ENCODE measurements at places on chromosomes 4 and X. TPM values are rescaled to one million over a fixed set of nuclear protein-coding genes. Genes with fewer than 3 reads are reported as not detected.
A peak's percentile ranks its signal among the peaks of the same experiment; 100 is the strongest.

Gene PIR
- total RNA-seq, result 3.1 TPM

Gene ZC4H2
- 9.1 TPM for total RNA-seq

Gene ADH1B
- total RNA-seq, result not detected

- no peak overlapping the region for H3K4me3 ChIP-seq
- H3K27me3 ChIP-seq, result no peaks in the 10 kb centered on the region
- H3K36me3 ChIP-seq, result no peaks in the 10 kb centered on the region
- no peak for DNase-seq
These were observed 37.7 kb downstream of the SLC25A5 start for GRCh38 chrX:119505945-119506344.

- H3K27me3 ChIP-seq, result no peaks in the 10 kb centered on the region
- H3K36me3 ChIP-seq, result no peaks in the 10 kb centered on the region
- H3K4me1 ChIP-seq, result no peaks in the 10 kb centered on the region
- no peak overlapping the region for H3K27ac ChIP-seq
- no peak overlapping the region for H3K4me3 ChIP-seq
These were observed 5.8 kb downstream of the DGAT2L6 start for GRCh38 chrX:70183091-70183490.

DNA sequence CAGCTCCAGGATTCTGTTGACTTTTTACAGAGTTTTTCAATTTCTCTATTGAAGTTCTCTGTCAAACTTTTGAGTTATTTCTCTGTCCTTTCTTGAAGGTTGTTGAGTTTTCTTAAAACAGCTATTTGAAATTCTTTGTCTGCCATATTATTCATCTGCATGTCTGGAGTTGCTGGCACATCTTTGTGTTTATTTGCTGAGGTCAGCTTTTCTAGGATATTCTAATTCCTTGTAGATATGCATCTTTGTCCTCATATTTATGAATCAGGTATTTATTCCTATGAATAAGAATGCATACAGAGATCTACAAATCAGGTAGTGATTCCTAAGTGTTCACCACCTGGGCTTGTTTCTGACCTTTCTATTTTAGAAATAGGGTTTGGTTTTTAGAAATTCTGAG lies 546.4 kb downstream of the RAPGEF2 start:
- no peak for DNase-seq
- no peak overlapping the region for H3K27ac ChIP-seq
- H3K36me3 ChIP-seq, result no peaks in the 10 kb centered on the region
- no peaks in the 10 kb centered on the region for H3K4me1 ChIP-seq
- no peaks in the 10 kb centered on the region for H3K27me3 ChIP-seq

DNA sequence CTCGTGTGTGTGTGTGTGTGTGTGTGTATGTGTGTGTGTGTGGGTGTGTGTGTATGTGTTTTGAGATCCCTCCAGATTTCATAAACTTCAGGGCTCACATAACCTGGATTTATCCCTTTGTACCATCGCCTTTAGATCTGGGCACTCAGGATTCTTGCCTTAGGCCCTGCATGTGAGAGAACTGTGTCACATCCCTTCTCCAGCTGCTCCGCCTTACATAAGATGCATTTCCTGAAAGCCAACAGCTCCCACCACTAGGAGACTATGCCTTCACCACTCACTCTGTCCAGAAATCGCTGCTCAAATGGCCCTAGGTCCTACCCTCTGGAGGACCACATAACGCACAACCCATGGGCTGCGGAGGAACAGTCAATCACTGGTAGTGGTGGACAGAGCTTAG lies 348.8 kb downstream of the CCSER1 start:
- no peaks in the 10 kb centered on the region for H3K36me3 ChIP-seq
- H3K27ac ChIP-seq, result no peak overlapping the region
- no peak overlapping the region for H3K4me3 ChIP-seq
- H3K27me3 ChIP-seq, result no peaks in the 10 kb centered on the region

- H3K4me3 ChIP-seq, result no peak overlapping the region
- H3K27ac ChIP-seq, result no peak overlapping the region
- H3K36me3 ChIP-seq, result no peaks in the 10 kb centered on the region
- H3K27me3 ChIP-seq, result peaks cover 30% of the 10 kb centered on the region
- no peak for DNase-seq
These were observed 86.7 kb upstream of the EXOC1L start for GRCh38 chr4:55732864-55733263.

DNA sequence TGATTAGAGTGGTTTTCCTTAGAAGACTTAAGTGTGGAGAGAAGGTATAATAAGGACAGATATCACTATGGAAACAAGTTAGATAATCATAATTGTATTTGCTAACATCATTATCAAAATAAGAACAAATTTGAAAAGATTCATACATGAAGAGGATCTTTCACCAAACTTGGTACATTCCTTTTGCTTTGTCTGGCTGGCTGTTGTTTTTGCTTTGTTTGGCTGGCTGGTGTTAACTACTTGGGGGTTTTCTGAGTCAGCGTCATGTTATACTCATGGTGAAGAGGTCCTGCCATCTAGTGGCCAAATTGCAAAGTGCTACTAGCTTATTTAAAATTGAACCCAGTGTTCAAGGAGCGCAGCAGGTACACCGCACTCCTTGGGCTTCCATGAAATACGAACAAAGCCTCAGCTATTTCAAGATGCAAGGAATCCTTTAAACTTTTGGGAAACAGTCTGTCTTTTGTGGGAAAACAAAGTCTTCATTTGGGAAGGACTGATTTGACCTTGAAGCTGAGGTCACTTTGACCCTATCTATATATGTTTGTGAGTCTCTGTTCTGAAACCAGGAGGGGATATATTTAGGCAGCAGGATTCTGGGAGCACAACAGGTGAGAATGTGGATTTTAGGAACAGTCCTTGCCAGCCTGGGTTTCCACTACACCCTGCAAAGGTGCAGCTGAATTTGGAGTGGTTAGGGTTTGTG lies 129.7 kb downstream of the PLS3 start:
- H3K27ac ChIP-seq, result no peak overlapping the region
- no peak overlapping the region for H3K4me3 ChIP-seq
- H3K4me1 ChIP-seq, result no peaks in the 10 kb centered on the region
- no peaks in the 10 kb centered on the region for H3K36me3 ChIP-seq
- H3K27me3 ChIP-seq, result no peaks in the 10 kb centered on the region

DNA sequence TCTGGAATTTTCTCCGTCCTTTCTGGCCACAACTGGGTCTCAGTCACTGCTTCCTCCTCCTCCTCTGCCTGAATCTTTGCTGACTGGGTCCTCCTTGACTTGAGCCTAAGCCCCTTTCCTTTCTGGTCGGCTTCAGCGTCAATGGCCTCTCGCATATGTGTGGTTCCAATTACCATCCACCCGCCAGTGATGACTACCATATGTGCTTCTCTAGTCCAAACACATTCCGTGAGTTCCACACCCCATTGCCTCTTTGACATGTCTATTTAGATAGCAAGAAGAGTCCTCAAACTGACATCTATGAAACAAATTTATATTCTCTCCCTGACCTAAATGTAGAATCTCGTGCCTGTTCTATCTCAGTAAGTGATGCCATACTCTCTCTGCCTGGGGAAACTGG lies 19.8 kb downstream of the MXRA5 start:
- H3K4me3 ChIP-seq, result no peak overlapping the region
- H3K27ac ChIP-seq, result no peak overlapping the region
- no peaks in the 10 kb centered on the region for H3K27me3 ChIP-seq
- DNase-seq, result peak; percentile 9
- no peaks in the 10 kb centered on the region for H3K36me3 ChIP-seq
- no peaks in the 10 kb centered on the region for H3K4me1 ChIP-seq
